Gastroesophageal sphincter (tissue), 4 donors: ENCODE measurements at places on chromosomes 12 and 14. TPM values are rescaled to one million over a fixed set of nuclear protein-coding genes. Genes with fewer than 3 reads are reported as not detected.

FAM186B gene
- 0.31 TPM for total RNA-seq

FAM177A1 gene
- total RNA-seq: 53.7 TPM

GRCh38 chr12:89960011-89960507 is 251.4 kb upstream of the ATP2B1 start:
- ATAC-seq: no peak

DNA sequence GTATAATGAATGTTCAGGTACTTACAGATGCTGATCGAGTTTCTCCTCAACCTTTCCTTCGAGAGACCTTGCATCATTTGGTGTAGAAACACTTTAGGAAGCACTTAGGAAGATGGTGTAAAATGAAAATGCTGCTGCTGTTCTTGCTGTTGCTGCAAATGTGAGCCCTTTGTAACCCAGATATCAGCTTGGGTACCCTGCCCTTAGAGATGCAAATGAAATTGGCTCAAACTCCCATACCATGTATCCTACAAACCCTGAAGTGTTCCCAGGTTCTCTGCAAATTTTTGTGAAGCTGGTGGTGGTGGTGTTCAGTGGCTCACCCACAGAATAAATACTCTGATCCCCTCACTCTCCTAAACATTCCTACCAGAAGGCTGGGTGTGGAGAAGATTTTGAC is 130.8 kb downstream of the SLC25A47 start:
- ATAC-seq: no peak

DNA sequence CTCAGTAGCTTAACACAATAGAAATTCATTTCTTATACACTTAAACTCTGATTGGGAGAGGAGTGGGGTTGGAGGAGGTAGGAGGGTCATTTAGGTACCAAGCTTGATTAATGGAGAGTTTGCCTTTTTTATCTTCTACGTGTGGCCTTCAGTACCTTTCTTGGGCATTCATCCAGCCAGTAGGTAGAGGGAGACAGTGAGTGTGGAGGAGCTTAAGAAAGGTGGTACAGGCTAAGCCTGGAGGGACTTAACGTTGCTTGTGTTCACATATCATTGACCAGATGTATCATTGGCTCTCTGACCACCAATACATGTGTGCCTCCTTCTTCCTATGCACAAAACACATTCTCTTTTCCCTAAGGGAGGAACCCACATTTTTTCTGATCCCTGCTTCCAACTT is 232.9 kb upstream of the CRY1 start:
- ATAC-seq: no peak

DNA sequence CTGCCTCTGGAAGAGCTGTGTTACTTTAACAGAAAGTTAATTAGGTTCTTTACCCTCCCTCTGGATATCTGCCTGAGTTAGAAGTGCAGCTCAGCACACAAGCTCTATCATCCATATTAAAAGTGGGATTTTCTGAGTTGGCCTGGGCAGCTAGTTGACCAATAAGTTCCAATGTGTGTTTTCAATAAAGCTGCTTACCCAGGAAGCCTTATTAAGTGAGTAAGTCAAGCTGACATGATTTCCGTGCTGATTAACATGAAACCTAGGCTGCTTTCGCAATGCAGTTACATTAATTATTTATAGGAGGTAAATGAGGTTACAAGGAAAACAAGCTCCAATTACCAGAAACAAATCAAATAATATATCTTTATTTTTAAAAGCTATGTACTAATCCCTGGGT is 4.8 kb downstream of the NEUROD4 start:
- no peak for ATAC-seq

- peak; percentile 82 for ATAC-seq
These were observed 12.2 kb downstream of the AGAP2 start for GRCh38 chr12:57726151-57726883.

DNA sequence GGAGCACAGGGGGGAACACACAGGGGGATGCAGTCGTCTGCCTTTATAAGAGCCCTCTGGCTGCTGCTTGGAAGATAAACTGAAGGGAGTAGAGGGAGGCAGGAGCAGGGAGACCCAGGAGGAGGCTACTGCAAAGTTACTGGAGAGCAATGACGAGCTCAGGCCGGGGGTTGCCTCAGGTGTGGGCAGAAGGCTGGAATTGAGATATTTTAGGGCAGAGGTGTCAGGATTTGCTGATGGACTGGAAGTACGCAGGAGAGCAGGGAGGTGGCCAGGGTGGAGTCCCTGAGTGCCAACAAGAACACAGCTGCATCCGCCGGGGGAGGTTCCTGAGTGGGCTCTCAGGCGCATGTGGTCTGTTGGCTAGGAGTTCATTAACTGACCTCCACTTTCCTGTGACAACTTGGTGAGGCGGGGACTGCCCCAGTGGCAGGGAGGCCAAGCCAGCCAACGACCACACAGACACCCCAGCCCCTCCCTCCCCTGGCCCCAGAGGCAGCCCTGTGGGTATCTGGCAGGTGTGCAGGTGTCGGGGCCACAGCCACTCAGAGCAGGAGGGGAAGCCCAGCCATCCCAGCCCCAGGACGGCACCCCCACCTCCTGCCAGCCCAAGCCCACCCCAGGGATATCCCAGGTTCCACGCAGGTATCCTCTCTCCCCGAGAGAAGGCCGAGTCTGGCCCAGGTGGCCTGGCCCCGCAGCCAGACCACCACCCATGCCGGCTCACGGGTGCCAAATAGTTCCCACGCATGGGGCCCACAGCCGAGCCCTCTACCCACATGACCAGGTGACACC is 85.4 kb downstream of the NCOR2 start:
- no peak for ATAC-seq

DNA sequence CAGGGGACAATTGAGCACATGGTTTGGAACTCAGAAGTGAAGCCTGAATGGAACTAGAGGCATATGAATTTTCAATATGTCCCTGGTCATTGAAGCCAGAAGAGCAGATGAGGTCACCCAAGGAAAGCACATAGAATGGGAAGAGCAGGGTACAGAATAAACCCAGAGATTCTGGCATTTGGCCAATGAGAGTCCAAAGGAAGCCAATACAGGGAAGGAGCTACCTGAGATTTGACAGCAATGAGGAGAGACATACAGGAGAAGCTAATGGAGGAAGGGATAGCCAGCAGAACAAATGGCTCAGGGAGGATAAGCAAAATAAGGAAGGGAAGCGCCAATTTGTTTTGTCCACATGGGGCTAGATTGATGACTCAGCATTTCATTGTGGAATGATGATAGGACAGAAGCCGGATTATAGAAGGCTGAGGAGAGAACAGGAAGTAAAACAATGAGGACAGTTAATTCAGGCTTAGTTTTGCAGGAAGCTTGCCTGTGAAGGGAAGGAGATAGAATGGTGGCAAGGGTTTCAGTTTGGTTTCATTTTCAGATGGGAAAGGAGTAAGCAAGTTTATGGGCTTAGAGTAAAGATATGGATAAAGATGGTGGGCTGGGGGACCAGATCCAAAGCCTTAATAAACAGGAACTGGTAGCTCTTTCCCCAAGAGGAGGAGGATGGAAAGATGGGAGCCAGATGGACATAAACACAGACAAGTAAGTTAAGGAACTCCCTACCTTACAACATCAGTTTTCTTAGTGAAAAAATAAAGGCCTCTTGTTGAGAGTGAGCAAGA is 3.2 kb upstream of the SPTSSA start:
- ATAC-seq: no peak

GRCh38 chr12:99427104-99427503 is 220.4 kb upstream of the GARIN6 start:
- ATAC-seq: no peak

- no peak for ATAC-seq
These were observed 18.9 kb upstream of the CFL2 start for GRCh38 chr14:34733245-34733644.

- ATAC-seq: peak; percentile 46
These were observed 22.1 kb downstream of the ACVR1B start for GRCh38 chr12:51973560-51973959.

GRCh38 chr14:77260631-77261030 is 10.4 kb downstream of the NGB start:
- no peak for ATAC-seq

DNA sequence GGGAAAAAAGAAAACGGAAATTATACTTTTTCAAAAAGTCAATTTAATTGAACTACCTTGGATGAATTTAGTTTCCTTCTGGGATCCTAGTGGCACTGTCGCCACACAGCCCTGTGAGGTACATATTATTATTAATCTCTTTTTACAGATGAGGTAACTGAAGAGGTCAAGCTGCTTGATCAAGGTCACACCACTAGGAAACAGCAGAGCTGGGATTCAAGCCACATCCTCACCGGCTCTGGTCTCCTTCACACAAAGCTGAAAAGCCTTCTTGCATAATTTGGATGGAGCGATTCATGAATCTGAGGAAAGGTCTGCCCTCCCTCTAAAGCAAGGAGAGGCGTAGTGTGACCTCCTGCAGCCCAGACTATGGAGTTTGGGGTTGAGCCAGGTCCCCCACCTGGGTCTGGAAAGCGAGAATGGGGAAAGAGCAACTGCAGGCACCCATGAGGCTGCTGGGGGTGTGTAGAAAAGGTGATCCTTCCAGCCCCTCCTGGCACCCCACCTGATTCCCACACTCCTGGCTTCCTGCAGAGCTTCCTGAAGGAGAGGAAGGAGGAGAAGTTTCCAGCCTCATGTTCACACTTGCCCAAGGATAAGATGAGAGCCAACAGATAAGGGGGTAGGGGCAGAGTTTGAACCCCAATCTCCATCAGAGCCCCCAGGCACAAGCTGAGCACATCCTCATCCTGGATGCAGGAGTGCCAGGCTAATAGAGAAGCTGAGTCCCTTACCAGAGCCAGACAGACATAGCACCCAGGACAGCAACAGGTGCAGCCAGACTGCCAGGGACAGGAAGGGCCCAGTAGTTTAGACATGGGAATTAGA is 3.9 kb upstream of the KRT79 start:
- ATAC-seq: no peak

DNA sequence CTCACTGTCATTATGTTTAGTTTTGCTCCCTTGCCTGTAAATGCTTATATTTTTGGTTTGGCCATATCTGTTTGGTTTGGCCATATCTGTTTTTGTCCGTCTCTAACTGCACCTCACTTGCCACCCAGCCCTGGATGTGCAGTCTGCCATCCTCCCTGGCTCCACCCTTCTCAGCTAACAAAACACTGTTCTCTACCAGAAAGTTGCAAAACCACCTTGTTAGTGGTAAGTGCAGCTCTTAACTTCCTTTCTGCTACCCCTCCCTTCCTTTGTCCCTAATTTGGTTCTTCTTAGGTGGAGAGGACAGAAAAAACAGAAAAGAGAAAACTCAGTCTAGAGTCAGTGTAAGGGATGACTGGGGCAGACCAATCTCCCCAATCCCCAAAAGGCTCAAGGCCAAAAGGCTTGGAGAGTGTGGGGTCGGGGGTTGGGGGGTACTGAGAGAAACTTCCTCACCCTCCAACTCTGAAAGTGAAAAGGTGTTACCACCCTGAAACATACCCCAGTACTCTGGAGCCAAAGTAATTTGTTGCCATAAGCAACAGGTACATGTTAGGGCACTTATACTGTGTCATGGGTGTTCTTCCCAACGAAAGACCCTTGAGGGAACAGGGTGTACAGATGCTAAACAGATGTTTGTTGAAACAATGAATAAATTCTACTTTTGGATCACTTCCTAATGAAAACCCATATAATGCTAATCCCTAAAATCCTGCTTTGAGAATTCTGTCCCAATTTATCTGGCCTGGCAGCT is 5.0 kb downstream of the BIN2 start:
- ATAC-seq: no peak

- peak; percentile 36 for ATAC-seq
These were observed 47.5 kb downstream of the PPFIBP1 start for GRCh38 chr12:27571463-27571862.

DNA sequence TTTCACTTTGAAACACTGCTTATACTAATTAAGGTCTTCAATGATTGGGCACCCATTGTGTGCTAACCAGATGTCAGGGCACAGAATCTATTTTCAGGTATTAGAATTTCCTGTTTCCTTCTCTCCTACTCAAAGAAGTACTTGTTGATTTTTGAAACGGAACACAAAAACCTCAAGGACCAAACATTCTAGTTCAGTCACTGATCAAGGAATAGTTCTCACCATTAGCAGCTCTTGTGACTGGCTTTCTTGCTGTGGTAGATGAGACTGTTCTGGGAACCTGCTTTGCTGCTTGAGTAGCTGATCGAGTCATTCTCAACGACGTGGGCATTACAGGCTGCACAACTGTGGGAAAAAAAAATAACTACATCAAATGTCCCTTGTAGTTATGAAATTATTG is 11.0 kb downstream of the DLGAP5 start:
- ATAC-seq: no peak

DNA sequence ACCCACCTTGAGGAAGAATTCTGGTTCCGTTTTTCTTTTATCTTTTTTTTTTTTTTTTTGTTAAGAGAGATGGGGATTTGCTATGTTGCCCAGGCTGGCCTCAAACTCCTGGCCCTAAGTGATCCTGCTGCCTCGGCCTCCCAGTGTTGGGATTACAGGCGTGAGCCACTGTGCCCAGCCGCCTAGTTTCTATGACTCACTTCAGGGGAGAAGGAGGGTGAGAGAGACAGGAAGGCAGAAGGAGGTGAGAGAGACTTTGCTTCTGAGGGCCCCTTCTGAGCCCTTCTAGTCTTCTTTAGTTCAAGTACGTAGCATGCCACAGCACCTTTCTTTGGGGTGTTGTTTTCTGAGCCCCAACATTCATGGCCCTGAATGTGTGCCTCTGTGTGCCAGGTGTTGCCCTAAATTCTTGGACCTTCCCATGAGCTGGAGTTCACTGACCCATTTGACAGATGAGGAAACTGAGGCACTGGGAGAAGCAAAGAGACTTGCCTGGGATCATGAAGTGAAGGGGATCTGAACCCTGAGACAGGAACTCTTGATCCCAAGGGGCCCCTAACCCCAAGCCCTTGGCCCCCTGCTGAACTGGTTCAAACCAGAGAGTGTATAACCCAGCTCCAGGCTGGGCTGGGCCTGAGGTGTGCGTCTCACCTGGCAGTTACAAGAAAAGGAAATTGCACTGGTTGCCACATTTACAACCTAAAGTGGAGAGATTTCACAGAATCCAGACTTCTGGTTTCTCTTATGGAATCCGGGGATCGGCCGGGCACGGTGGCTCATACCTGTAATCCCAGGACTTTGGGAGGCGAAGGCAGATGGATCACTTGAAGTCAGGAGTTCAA is 20.8 kb downstream of the SH2B3 start:
- ATAC-seq: no peak

DNA sequence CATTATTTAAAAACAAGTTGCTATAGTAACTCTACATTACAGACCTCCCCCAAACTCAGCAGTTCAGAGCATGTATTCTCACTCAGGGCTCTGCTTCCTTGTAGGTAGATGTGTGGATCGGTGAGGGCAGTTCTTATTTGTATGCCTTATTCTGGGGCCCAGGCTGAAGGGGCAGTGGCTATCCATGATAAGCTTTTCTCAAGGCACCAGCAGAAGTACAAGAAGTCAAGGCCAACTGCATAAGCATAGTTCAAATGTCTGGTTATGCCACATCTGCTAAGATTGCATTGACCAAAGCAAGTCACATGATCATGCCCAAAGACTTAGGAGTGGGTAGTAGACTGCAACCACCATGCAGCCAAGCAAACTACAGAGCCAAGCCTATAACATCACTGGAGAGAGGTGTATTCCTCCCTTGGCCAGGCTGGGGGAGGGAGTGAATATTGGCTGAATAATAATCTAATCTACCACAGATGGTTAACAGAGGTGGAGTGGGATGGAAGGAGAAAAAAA is 4.6 kb downstream of the PSEN1 start:
- no peak for ATAC-seq
